Skeletal muscle cell (primary cell): ENCODE measurements at places on chromosomes 2 and 18.
A peak's percentile ranks its signal among the peaks of the same experiment; 100 is the strongest.

DNA sequence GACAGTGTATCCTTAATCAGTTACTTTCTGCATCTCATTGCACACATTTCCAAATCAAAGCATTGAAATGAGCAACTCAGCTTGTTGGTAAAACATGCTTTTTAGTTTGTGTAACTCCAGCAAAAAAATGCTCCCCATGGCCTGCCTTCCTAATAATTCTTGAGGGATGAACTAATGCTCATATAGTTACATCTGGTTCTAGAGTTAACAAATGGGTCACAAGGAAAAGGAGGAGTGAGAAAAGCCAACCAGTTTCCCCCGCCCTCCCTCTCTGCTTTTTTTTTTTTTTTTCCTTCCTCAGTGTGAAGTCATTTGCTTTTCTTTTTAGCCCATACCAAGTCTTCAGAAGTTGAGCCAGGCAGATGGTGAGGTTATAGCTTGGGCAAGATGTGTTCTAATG lies 231.7 kb downstream of the MTX2 start:
- peak; percentile 74 for DNase-seq

GRCh38 chr2:42566837-42567321 lies 1.6 kb upstream of the MTA3 start:
- no peak for DNase-seq

- DNase-seq, result peak; percentile 85
Observed at GRCh38 chr2:12797815-12798214, 81.1 kb downstream of the TRIB2 start.

DNA sequence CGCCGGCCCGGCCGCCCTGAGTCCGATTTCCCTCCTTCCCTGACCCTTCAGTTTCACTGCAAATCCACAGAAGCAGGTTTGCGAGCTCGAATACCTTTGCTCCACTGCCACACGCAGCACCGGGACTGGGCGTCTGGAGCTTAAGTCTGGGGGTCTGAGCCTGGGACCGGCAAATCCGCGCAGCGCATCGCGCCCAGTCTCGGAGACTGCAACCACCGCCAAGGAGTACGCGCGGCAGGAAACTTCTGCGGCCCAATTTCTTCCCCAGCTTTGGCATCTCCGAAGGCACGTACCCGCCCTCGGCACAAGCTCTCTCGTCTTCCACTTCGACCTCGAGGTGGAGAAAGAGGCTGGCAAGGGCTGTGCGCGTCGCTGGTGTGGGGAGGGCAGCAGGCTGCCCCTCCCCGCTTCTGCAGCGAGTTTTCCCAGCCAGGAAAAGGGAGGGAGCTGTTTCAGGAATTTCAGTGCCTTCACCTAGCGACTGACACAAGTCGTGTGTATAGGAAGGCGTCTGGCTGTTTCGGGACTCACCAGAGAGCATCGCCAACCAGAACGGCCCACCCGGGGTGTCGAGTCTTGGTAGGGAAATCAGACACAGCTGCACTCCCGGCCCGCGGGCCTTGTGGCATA lies 4.6 kb downstream of the SIX2 start:
- no peak for DNase-seq

DNA sequence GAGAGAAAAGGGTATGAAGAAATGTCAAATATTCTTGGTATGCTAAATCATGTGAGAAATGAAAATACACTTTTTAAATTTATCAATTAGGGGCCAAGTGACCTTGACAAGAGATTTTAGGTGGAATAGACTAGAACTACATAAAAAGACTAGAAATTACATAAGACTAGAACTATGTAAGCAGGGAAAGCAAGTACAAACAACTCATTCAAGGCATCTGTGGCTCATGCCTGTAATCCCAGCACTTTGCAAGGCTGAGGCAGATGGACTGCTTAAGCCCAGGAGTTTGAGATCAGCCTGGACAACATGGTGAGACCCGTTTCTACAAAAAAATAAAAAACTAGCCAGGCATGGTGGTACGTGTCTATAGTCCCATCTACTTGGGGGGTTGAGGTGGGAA lies 20.3 kb downstream of the SF3B1 start:
- no peak for DNase-seq

DNA sequence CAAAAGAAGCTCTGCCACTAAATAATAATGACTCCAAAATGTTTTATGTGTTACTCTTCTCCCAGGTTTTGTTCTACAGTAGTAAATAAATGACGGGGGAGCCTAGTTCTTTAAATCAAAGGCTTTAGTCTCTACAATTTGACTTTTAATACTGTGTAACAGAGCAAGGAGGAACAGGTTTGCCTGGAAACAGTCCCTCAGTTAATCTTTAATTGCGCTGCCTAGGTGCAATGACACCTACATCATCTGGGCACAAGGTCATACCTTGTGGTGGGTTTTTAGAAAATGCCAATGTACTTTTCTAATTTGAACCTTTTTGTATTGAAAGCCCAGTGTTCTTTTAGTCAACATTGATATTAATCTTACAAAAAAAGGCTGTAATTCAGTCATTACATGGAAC lies 287.3 kb upstream of the SETBP1 start:
- no peak for DNase-seq

DNA sequence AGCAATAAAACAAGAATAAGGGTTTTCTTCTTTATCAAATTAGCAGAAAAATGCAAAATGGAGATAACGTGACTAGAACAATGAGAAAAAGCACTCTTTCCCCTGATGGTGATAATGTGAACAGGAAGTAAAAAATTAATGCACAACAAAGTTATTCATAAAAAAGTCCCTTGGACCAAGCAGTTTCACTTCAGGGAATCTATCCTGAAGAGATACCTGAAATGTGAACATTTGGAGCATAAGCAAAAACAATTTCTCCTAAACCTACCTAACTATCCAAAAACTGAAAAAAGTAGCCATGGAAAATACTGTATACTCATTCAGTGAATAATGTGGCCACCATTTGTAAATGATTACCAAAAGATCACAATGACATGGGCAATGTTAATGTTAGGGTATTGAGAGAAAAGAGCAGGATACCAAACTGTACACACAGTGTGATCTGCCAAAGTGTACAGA lies 48.7 kb downstream of the TRIP12 start:
- no peak for DNase-seq

DNA sequence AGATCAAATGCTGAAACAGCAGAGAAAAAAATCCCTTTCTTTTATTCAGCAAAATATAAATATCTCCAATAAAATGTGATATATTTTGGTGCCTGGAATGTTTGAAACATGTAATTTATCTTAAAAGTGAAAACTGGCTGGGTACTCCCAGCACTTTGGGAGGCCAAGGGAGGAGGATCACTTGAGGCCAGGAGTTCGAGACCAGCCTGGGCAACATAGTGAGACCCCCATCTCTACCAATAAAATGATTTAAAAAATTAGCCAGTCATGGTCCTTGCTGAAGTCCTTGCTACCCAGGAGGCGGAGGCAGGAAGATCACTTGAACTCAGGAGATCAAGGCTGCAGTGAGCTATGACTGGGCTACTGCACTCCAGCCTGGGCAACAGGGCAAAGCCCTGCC lies 8.6 kb downstream of the SH3YL1 start:
- DNase-seq, result no peak

DNA sequence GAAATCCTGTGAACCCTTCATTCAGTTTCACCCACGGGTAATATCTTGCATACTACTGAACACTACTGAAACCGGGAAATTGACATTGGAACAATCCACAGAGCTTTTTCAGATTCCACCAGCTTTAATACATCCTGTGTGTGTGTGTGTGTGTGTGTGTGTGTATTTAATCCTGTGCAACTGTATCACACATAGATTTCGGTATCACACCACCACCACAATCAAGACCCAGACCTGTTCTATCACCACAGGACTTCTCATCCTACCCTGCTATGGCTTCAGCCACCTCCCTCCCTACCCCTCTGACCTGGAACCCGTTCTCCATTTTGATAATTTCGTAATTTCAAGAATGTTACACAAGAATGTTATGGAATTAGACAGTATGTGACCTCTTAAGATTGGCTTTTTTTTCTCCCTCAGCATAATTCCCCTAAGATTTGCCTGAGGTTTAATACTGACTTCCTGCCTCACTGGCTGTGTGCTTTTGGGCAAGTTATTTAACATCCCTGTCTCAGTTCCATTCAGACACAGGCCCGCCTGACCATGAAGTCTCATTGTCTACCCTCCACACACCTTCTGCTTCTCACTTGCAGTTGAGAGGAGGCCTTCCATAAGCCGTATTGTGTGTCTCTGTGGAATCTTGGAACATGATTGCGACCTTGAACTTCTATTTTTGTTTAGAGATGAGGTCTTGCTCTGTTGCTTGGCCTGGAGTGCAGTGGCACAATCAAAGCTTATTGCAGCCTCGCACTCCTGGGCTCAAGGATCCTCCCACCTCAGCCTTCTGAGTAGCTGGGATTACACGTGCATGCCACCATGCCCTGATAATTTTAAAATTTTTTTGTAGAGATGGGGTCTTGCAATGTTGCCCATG lies 14.4 kb upstream of the TMEM131 start:
- no peak for DNase-seq

DNA sequence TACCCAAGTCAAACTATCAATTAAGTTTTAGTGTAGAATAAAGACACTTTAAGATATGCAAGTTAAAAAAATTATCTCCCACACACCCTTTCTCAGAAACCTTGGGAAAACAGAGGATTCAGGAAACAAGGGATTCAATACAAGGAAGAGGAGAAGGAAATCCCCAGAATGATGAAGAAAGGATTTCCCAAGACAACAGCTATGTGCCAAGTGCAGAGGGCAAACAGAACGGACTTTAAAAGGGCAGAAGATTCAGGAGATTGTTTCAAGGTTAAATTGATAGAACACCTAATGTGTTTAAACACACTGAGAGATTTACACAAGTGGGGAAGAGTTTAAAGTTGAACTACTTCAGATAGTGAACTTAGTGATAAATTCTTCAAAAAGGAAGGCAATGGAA lies 71.5 kb upstream of the EPAS1 start:
- DNase-seq, result no peak
